ENCODE measurements at places on chromosomes 13 and 19. TPM values are rescaled to one million over a fixed set of nuclear protein-coding genes. Genes with fewer than 3 reads are reported as not detected.

COL4A1 gene
- 105 TPM for total RNA-seq

DNA sequence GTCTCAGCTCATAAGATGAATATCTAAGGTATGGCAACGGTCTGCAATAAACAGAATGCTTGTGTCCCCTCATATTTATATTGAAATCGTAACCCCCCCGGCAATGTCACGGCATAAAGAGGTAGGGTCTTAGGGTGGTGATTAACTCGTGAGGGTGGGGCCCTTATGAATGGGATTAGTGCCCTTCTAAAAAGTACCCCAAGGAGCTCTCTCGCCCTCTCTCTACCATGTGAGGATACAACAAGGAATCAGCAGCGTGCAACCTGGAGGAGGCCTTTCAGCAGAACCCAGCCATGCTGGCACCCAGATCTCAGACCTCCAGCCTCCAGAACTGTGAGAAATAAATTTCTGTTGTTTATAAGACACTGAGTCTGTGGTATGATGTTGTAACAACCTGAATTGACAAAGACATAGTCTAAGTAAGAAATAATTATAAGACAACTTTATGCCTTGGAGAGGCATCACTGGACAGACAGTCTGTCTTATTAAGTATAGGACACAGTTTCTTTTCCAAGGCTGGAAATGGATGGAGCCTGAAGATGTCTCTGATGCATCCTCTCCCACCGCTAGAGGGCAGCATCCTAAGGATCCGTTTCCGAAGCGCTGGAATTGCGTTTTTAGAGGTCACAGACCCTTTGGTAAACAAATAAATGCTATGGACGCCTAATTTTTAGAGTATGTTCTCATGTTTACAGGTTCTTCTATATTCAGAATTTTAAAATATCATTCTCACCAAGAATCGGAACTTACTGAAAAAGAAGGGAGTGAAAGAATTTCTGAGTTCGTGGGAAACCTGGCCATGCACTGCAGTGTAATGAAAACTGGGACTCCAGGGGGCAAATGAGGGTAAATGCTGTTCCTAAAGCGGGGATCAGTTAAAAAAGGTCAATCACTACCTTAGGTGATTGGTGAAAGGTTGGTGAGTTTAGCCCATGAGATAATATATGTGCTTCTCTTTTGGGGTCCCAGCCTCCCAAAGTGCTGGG is 13.3 kb upstream of the LEUTX start:
- DNase-seq = no peak

- DNase-seq = no peak
These were observed 249.2 kb downstream of the ZNF536 start for GRCh38 chr19:30621326-30621920.

DNA sequence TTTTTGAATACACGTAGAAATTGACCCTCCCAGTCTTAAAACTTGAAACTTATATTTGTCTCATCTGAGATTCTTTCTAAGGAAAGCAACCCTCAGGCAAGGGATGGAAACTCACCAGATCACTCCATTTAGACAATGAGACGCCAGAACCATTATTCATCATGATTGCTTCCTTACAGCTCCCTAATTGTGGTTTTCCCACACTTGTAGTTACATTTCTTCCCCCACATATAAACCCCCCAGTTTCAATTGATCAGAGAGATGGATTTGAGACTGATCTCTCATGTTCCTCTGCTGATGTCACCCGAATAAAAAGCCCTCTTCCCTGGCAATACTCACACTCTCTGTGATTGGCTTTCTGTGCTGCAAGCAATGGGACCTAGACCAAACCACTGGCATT is 197.9 kb upstream of the STARD13 start:
- DNase-seq = no peak

DNA sequence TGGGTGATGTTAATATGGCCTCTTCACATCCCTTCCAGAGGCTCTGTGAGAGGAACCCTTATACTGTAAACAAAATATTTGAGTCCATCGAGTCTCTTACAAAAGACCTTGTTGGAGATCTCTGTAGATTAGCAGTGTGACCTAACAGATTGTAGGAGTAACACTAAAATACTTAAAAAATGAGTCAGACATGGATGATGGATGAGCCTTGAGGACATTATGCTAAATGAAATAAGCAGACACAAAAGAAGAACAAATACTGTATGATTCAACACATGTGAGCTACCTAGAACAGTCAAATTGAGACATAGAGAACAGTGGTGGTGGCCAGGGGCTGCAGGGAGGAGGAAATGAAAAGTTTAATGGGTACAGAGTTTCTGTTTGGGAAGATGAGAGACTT is 152.2 kb upstream of the UBL3 start:
- DNase-seq = no peak

GRCh38 chr13:73090116-73090822 is 31.5 kb downstream of the KLF5 start:
- no peak for DNase-seq

GRCh38 chr13:102561933-102562332 is 34.9 kb upstream of the TPP2 start:
- DNase-seq = no peak

GRCh38 chr13:73608157-73608516 is 526.1 kb downstream of the KLF12 start:
- no peak for DNase-seq

- no peak for DNase-seq
These were observed 57.4 kb downstream of the KCNRG start for GRCh38 chr13:50072676-50073075.

GRCh38 chr13:112696001-112696868 is 6.4 kb downstream of the ATP11A start:
- peak; percentile 82 for DNase-seq

ACP7 gene
- 34.6 TPM for total RNA-seq

DZIP1 gene
- total RNA-seq = 2.4 TPM

GRCh38 chr13:23696610-23697009 is 126.4 kb downstream of the TNFRSF19 start:
- no peak for DNase-seq

SLITRK6 gene
- total RNA-seq = 12.2 TPM

PPP1R12C gene
- 83.4 TPM for total RNA-seq

GRCh38 chr13:77930430-77930829 is 11.8 kb upstream of the EDNRB start:
- no peak for DNase-seq

ICAM3 gene
- total RNA-seq = 10.2 TPM

- DNase-seq = no peak
These were observed 99.8 kb downstream of the WDFY2 start for GRCh38 chr13:51684076-51684475.

LGALS4 gene
- 2.2 TPM for total RNA-seq

FUT3 gene
- total RNA-seq = 1.4 TPM

DNA sequence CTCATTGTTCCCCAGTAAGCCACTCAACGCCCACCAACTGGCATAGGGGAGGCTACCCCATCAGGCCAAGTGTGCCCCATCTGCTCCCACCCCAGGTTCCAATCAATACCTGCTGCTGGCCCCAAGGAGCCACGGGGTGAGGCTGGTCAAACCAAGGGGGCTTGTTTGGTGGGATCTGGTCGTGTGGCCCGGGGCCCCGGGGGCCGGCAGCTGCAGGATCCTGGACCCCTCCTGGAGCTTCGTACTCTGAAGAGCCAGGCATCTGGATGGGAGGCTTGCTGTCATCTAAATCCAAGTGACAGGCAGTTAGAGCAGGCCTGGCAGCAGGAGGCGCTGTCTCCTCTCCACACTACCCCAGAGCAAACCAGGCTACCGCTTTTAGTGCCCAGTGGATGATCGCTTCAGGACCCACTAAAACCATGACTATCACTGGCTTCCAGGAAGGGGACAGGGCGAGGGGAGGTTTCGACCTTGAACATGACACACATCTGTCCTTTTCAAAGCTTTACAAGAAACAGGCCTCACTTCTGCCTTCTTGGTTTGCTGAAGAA is 14.2 kb downstream of the CHERP start:
- no peak for DNase-seq

DNA sequence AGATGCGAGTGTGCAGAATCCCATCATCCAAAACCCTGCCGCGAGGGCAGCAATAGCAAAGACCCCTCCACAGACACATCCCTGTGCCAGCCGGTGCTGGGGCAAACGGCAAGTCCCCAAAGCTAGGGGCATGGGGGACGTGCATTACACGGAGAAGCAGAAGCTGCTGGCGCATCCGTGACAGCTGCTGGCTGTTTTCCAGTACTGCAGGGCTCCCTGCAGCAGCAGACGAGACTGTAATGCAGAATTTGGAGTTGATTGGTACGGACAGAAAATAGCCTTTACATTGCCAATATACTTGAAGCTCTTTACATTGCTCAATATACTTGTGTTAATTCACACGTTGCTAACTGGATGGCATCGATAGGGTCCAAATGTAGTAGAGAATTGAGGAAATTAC is 77.2 kb upstream of the TMTC4 start:
- DNase-seq = no peak
